ENCODE measurements at places on chromosomes 7 and 10.

DNA sequence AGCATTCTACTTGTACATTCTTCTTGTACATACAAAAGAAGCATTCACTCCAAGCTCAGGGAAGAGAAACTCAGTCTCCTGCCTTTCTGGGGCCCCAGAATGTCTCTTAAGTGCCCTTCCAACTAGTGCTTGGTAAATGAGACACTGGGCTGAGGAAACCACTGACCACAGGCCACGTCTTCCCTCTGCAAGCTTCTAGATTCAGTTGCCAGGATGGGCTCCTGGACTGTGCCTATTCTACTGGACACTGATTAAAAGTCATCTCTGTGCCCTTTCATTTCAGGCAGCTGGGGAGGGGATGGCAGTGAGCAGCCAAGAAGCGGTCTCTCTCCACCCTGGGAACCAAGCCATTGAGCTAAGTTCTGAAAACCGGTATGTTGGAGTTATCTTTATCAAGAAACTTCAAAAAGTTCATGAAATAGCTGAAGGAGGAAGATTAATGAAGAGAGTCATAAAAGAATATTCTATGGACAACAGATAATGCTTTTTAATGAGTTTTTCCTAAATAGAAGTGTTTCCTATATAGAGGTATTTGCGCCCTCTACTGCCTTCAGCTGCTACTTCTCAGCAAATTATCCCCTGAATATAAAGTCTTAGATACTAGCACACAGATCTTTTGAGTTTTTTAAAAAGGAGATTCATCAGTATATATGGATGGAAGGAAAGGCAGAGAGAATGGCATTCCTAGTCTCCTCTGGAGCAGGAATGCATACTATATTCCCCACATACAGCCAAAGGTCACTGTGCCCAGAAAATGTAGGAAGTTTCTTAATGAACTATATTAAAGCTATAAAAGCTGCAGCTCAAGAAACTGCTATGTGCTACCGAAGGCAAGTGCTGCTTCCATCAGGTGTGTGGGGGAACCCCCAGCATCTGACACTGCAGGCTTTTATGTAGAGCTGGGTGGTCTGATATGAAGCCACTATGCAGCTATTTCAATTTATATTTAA is 8.4 kb upstream of the IFIT1B start:
- no peak for DNase-seq

- DNase-seq: no peak
These were observed 33.2 kb downstream of the SH3PXD2A start for GRCh38 chr10:103822107-103822716.

- no peak for DNase-seq
These were observed 2.8 kb upstream of the DEPP1 start for GRCh38 chr10:44981172-44982113.

GRCh38 chr7:158186406-158186805 is 401.2 kb downstream of the PTPRN2 start:
- DNase-seq: no peak

DNA sequence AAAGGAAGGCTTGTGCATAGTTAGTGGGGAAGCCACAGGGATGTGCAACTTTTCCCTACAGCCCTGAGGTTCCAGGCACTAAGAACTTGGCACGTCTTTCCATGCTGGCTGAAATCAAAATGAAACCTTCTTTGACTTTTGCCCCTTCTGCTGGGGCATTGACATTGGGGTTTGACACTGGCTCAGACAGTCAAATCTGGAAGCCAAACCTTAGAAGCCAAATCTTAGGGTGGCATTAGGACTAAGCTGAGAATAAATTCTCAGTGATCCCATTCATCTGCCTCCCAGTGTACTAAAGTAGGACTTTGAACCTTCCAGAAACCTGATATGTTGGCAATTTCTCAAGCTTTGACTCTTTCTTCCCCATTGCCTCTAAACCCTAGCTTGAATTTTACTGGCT is 31.3 kb upstream of the INSYN2A start:
- no peak for DNase-seq

DNA sequence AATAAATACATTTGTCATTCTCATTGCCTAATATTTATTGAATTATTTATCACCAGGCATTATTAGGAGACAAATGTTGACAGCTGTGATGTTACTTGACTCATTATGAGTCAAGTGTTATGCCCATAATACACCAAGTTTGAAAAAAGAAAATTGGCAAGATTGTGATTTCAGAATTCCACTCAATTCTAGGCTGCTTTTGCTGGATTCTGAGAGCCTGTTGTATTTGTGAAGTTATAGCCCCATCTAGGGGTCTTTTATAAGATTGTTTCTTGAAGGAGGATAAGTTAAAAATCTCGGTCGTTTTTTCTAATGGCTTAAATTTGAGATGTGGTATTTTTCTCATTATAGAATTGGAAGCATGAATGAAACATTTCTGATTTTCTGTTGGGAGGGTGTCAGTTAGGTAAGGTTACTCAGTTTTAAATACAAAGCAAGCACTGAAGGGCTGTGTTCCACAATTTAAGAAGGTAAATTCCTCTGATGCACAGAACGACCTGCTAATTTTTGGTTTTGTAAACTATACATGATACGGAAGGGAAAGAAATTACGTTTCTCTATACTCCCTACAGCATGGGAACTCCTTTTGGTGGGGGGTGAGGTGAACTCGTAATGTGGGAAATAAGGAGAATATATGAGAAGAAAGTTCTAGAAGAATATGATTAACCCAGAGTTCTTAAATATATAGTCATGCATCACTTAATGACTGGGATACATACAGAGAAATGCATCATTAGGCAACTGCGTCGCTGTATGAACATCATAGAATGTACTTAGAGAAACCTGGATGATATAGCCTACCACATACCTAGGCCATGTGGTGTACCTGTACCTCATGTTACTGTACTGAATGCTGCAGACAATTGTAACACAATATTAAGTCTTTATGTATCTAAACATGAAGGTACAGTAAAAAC is 2.6 kb downstream of the STK31 start:
- DNase-seq: no peak

DNA sequence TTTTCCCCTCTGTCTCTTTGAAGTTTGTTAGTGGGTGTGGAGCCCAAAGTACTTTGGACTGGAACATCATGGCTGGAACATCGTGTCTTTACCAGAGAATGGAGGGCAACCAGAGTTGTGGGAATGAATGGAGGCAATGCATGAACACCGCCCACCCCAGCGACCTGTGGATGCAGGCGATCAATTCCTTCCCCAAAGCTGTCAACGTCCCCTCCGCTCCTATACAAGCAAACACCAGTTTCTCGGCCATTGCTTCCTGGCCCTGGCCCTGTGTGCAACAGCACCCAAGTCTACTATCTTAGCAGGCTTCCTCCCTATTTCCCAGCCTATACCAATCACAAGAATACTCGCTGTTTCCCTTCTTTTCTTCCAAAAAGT is 62.6 kb downstream of the CARD11 start:
- DNase-seq: no peak

- DNase-seq: no peak
These were observed 712 bp upstream of the CPVL start for GRCh38 chr7:29146888-29147609.

DNA sequence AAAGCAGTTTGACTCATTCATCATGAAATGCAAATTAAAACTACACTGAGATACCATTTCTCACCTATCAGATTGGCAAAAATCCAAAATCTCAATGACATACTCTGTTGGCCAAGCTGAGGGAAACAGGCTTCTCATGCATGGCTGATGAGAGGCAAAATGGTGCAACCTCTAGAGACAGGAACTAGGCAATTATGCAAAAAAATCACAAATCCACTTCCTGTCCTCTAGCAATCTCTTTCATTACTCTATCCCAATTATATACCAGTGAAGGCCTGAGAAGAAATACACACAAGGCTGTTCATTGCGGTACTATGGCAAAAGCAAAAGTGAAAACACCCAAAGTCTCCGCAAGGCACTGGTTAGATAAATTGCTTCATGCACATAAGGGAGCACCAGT is 25.9 kb upstream of the PTPRN2 start:
- DNase-seq: no peak

GRCh38 chr7:26399736-26400135 is 108.1 kb downstream of the SNX10 start:
- DNase-seq: no peak

DNA sequence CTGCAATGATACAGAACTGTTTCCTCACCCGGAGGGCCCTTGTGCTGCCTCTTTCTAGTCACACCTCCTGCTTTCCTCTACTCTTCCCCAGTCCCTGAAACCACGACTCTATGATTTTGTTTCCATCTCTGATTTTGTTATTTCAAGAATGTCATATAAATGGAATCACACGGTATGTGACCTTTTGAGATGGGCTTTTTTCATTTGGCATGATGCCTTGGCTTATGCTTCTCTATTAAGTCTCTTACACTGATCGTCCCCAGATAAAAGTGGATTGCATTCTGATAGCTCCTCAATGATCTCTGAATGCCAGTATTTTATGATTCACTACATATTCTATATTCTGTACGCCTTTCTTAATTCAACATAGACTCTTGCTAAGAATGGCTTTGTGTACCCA is 78.2 kb downstream of the GALNT11 start:
- no peak for DNase-seq

DNA sequence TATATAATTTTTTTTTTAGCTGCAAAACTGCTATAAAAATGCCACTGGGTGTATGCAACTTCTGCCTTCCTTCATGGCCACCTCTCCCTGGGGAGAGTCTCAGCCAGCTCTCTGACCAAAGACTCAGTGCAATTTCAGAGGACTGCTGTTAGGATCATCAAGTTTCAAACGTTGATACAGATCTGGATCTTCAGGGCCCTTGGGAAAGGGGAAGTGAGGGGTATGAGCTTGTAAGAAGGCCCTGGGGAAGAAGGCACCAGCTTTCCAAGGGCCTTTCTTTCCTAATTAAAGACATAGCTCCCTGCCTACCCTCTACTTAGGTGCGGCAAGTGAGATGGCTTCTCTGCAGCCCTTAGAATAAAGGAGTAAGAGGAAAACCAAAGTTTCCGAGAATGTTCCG is 130.4 kb downstream of the CUL2 start:
- DNase-seq: no peak

All from stimulated activated CD4-positive, alpha-beta T cell treated with anti-CD3 and anti-CD28 coated beads, Interleukin-1b, Interleukin-23, amount 100 ng/mL, for 1 hour (primary cell).